ENCODE measurements at places on chromosomes 16 and 17.

GRCh38 chr17:17467016-17467415 lies 9.8 kb upstream of the MED9 start:
- no peak for DNase-seq

DNA sequence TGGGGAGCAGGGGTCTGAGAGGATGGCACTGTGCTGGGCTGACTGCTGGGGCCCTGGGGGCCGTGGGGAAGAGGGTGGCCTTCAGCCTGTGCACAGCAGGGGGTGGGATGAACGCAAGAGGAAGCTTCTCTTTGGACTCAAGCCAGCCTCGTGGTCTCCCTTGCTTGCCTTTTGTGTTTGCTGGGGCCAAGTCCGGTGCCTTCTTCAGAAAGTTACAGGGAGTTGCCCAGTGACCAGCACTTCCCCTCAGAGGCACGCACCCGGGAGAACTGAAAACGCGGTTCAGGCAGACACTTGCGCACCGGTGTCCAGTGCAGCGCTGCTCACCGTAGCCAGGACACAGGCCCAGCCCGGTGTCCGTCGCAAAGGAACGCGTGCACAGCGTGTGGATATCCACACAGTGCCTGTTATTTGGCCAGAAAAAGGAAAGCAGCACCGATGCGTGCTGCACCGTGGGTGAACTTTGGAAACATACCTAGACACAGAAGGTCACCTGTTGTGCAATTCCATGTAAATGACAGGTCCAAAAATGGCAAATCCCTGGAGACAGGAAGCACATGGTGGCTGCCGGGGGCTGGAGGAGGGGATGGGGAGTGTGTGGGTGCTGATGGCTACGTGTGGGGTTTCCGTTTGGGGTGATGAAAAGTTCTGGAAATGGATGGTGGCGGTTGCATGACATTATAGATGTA lies 29.4 kb upstream of the NUDT16L1 start:
- no peak for DNase-seq

DNA sequence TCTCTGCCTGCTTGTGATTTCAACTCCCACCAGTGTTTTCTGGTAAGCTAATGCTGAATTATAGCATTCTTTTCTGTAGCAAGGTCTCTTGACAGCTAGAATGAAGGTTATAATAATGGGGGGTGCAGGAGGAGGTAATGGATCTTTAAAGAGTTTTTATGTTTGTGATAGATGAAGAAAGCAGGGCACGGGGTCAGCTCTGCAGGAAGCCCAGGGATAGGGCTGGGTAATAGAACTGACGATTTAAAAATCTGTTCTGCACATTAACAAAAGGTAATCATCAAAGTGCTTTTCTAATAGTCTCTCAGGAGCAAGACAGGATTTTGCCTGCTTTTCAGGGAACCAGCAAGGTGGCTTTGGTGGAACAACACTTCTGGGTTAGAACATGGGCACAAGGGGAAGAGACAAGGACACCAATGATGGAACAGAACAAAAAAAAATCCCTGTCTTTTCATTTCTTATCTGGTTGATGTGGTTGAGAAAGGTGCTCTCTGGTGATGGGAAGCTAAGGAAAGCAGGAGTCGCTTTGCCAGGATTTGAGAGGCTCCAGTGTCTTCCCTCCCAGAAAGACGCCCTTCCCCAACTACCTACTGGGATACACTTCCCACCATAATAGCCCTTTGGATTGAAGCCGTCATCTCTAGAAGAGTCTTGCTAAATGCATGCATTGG lies 263.1 kb downstream of the PHKB start:
- DNase-seq: no peak

- no peak for DNase-seq
These were observed 31.4 kb downstream of the GPRC5B start for GRCh38 chr16:19853132-19853741.

- DNase-seq: no peak
These were observed 52.5 kb downstream of the TBX4 start for GRCh38 chr17:61504697-61505096.

DNA sequence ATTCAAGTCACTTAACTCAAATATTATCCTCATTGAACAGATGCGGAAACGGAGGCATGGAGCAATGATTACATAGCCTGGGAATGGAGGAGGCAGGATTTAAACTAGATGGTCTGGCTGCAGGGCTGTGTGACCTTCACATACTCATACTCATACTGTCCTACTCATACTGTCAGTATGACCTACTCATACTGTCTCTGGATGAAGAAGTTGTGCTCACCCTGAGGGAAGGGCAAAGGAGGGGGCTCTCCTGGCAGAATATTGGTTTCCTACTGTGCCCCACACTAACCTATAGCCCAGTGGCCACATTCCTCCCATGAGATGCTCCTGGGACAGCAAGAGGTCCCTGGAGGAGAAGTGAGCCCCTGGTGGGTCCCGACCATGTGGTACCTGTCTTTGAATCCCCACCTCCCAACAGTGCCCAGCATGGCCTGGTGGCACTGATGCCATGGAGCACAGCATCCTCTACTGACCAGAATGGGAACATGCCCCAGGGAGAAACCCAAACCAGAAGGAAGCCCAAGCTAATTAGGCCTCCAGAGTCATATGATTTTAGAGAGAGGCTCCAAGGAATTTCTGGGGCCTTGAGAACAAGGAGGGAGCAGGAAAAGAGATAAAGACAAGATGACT lies 197.3 kb upstream of the SDK2 start:
- no peak for DNase-seq

DNA sequence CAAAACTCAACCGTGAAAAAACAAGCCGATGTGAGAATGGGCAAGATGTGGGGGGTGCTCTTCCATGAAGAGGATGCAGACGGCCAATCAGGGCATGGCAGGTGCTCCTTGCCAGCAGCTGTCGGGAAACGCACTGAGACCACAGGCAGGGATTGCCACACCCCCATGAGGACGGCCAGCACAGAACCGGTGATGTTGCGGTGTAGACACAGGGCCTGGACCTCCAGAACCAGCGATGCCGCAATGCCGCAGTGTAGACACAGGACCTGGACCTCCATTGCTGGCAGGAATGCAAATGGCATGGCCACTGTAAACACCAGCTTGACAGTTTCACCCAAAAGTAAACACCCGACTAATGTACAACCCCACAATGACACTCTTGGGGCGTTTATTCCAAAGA lies 164.9 kb downstream of the BANP start:
- DNase-seq: no peak
